ENCODE measurements at places on chromosomes 16 and 17. TPM values are rescaled to one million over a fixed set of nuclear protein-coding genes. Genes with fewer than 3 reads are reported as not detected.

- DNase-seq, result no peak
Measured at GRCh38 chr17:34269969-34270368, at the start of gene CCL7. TSS of gene CCL7 (plus strand) at chr17:34270221. CDS start at chr17:34270291, 70 bp downstream.

DNA sequence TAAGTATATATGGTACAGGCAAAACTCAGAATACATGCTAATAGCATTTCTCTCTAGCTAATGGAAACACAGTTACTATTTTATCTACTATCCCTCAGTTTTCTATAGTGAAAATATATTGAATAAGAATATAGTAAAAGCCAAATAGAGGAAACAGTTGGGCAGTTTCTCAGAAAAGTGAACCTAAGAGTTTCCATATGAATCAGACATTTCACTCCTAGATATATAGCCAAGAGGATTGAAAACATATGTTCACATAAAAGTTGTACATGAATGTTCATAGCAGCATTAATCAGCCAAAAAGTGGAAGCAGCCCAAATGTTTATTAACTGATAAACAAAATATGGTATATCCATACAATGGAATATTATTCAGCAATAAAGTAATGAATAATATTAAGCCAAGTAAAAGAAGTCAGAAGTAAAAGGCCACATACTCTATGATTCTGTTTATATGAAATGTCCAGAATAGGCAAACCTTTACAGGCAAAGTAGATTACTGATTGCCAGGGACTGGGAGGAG, 134.6 kb downstream of the CYB561 start:
- DNase-seq, result no peak

The VAT1L gene
- 8.7 TPM for total RNA-seq

- no peak for DNase-seq
Measured at GRCh38 chr16:83301971-83302370, 505.8 kb upstream of the HSBP1 start.

The TMEM92 gene
- 2.8 TPM for total RNA-seq

DNA sequence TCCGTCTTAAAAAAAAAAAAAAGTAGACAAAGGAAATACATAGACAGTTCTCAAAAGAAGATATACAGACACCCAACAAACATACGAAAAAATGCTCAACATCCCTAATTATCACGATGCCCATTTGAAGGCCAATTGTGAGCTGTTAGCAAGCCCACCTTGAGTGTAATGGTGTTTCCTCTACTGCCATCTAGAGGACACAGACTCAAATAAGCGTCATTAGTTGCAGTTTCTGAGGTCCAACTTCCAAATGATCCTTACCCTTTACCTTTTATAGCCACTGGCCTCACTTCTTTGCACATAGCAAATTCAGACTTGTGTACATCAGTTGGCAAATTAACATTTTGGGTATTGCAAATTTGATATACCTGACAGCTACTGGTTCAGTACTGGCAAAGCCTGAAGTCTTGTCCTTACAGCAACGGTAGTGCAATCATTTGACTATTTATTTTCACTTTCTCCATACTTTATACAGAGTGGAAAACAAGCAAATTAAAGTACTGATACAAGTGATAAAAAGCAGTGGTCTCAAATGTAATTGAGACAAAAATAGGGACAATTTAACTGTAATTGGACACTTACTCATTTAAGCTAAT, 536.3 kb upstream of the EEF2KMT start:
- no peak for DNase-seq

DNA sequence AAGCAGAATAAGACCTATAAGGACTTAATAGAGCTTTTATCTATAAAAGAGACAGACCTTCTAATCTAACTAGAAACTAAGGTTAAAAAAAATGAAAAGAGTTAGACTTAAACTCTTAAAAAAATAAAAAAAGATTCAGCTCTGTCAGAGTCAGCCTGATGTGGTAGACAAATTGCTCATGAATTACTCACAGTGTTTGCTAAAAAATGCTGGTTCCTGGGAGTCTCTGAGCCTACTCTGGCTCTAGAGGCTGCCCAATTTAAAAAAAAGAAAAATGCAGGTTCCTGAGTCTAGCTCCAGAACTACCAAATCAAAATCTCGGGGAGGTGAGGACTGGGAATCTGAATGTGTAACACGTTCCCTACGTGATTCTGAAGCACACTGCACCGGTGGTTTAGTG, 18.1 kb downstream of the SOST start:
- no peak for DNase-seq

DNA sequence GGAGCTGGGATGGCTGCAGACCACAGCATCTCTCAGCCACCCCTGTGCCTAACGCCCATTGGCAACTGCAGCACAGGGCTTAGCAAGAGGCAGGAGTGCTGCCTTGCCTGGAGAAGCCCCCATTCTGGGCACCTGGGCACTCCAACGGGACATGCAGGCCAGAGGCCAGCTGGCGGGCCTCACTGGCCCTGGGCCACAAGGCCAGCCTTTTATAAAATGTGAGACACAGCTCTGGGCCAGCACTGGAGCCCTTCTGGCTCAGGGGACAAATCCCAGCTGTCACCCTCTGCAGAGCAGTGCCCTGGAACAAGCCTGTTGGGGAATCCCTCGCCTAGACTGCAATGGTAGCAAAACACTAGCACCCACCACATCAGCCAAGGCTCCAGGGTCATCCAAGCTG, 171.8 kb downstream of the WSCD1 start:
- DNase-seq, result no peak

DNA sequence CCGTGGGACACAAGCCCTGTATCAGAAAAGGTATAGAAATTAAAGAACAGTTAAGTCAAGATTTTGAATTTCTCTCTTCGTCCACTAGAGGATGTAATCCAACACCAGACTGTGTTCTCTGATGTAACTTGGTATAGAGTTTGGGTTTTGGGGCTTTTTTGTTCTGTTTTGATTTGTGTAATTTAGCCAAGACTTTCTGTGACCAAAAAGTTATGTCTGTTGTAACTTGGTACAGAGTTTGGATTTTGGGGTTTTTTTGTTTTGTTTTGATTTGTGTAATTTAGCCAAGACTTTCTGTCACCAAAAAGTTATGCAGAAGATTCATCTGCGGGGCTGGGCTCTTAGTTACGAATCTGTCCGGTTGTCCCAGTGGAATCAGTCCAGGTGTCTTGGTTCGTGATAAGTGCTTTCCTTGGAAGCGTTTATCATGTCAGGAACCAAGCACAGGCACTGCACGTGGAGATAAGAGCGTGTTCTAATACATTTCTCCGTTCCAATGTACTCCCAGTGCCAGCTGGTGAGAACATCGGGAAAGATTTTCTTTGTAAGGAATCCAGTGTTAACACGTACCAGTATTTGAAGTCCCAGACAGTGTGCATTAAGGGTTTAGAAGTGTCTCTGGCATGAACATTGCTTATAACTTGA, 44.1 kb upstream of the SEC14L1 start:
- no peak for DNase-seq

The SOST gene
- total RNA-seq, result not detected

DNA sequence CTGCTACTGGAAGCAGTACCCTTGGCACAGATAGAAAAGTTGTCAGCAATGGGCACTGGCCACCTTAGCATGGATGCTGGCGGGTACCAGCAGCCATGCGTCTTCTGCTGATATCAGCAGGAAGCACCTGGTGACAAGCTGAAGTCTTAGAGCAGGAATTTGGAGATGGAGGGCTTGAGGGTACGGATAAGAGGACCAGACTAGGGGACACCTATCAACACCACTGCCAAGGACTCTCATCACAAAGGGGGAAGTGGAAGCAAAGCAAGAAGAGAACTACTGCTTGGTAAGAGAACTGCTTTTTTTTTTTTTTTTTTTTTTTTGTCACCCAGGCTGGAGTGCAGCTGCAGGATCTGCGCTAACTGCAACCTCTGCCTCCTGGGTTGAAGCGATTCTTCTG, 35.4 kb upstream of the LYRM9 start:
- DNase-seq, result no peak

The DYNLRB2 gene
- total RNA-seq, result not detected

DNA sequence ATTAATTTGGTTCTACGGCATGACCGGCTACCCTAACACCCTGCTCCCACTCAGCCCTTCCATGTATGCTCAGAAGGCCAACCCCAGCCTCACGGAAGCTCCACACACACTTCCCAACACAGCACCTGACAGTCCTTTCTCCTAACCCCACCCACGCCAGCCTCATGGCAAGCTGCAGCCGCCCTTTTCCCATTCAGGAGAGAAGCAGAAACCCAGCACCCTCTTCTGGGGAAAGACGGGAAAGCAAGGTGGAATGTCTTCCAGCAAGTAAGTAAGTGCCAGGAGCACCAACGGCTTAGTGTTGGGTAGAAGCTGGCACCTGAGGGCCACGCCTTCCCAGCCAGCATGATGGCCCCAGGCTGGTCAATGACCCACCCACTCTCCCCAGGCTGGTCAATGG, 32.1 kb downstream of the ABR start:
- peak; percentile 76 for DNase-seq

GRCh38 chr17:68302666-68303065, 11.4 kb downstream of the ARSG start:
- no peak for DNase-seq

- no peak for DNase-seq
Measured at GRCh38 chr17:73644145-73645049, at the start of gene SDK2. TSS of gene SDK2 (minus strand) at chr17:73644445. CDS start at chr17:73644088, 357 bp downstream.

- no peak for DNase-seq
Measured at GRCh38 chr16:78606545-78606944, 507.1 kb downstream of the WWOX start.

GRCh38 chr17:19768046-19768782, 20.1 kb upstream of the ALDH3A1 start:
- DNase-seq, result no peak

DNA sequence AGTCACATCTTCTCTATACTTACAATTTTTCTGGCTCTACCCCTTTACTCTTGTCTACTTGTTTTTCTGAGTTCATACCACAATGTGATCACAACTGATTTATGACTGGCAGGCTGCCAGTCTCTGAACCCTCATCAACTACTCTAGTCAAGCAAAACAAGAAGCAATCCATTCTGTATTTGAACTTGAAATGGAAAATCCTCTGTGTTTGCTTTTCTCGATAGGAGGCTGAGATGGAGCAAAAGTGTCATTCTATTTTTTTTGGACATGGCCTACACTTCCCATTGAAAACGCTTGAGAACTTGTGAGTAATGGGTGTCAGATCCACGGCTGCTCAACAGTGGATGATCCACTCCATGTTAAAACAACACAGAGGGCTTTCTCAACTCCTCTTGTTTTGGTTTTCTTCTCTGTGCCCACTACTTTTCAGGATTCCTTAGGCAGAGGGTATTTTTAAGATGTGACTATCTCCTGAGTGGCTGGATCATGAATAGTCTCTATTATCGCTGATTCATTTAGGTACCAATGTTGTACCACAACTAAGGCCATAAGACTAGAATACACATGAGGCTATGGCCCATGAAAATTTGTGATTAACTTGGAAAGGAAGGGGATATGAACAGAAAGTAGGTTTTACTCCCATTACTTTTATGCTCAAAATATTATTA, 11.7 kb downstream of the TMEM100 start:
- no peak for DNase-seq

DNA sequence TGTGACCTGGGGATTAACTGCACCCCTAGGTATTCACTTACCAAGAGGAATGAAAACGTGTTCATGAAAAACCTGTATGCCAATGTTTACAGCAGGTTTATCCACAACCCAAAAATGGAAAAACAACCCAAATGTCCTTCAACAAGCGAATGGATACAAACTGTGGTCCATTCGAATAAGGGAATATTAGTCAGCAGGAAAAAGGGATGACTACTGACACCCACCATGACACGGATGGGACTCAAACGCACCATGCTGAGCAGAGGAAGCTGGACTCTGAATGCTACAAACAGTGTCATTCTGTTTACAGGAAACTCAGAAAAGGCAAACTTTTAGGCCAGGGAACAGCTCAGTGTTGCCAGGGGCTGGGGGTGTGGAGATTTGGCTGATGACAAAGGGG, 4.9 kb downstream of the SLC38A10 start:
- DNase-seq, result no peak

The HOXB1 gene
- total RNA-seq, result not detected

Data from mucosa of descending colon (tissue), 3 donors.